Gastroesophageal sphincter (tissue), 4 donors: ENCODE measurements at places on chromosomes 16 and 17.

DNA sequence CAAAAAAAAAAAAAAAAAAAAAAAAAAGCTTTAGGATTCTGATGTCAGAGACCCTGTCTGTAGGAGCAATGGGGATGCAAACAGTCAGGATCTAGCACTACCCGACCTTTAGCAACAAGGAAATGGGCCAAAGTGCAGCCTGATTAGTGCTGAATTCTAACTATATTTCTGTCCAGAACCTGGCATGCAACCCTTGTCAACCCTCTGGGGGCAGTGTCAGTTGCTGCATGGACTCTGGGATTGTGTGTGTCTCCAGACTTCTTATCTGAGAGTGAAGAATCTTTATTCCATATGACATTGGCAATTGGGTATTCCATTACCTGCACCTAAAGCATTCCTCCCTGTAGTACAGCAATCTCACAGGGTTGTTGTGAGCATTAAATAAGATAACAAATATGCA lies 120.3 kb upstream of the CRHR1 start:
- no peak for ATAC-seq

DNA sequence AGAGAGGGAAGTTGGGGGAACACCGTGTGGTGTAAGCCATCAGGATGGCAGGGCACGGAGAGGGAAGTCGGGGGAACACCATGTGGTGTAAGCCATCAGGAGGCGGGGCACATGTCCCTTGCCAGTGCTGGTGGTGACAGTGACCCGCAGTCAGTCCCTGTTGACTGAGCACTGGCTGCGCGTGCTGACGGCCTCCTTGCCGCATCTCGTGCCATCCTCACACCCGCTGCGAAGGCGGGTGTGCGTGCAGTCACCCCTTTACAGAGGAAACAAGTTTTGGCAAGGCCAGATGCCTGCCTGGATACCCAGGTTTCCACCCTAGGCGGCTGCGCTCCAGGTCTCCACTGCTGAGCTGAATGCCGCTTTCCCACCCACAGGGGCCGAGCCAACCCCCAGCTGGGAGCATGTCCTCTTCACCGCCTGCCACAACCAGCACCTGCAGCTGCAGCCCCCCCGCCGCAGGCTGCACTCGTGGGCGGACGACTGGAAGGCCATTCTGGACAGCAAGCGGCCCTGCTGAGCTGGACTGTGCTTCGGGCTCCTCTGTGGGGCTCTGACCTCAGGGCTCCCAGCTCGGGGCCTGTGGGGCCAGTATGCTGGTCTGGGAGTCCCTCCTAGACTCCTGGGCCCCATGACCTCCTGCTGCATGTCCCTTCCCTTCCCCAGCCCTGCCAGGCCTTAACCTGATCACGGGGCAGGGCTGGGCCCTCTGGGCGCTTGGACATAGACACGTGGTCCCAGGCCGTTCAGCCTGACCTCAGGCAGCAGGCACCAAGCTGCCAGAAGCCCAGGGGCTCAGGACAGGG lies 43.5 kb downstream of the NT5M start:
- ATAC-seq = no peak

GRCh38 chr17:15106540-15106939 lies 158.6 kb downstream of the PMP22 start:
- ATAC-seq = no peak

- no peak for ATAC-seq
These were observed 59.1 kb upstream of the CCL2 start for GRCh38 chr17:34195987-34196386.

GRCh38 chr17:63096426-63096825 lies 130.4 kb downstream of the TANC2 start:
- ATAC-seq = no peak

DNA sequence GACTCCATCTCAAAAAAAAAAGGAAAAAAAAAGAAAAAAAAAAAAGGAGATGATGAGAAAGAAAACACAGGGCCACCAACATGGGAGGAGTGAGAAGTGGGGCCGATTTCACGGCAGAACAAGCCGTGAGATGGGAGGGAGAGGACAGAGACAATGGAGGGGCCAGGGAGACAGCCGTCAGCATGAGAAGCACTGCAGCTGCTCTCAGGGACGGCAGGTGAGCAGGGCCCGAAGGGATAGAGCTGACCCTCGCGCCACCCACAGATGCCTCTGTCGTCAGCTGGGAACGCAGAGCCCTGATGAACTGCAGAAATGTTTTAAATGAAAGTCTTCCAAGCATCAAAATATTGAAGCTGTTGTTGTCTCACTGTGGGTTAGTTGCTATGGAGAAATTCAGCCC lies 20.3 kb downstream of the PITPNM3 start:
- no peak for ATAC-seq

DNA sequence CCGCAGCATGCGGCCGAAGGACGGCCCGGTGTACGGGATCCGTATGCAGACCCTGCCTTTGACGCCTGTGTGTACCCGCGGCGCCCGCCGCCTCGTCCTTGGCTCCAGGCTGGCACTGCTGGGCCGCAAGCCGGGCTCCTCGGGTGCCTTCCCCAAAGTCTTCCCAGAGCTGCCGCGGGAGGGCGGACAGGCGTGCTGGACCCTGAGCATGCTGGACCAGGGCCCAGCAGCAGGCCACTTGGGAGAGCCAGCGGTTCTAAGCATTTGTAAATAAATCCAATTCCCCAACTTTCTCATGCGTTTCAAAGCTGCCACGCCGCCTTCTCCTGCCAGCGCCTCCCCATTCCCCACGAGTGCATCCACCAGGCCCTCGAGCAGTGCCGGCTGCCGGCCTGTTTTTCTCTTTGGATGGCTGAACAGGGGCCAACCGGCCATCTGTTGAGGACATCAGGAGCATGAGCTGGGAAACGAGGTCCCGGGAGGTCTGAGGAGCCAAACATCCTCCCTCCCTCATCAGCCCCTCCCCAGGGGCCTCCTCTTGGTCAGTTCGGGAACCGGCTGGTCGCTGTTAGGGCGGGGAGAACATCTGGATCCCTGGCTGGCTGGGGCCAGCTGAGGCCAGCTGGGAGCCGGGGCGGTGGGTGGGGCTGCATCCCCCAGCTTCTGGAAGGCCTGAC lies 20.5 kb upstream of the PABPN1L start:
- peak; percentile 79 for ATAC-seq

- ATAC-seq = no peak
These were observed 234.5 kb downstream of the C16orf78 start for GRCh38 chr16:49608098-49608497.

DNA sequence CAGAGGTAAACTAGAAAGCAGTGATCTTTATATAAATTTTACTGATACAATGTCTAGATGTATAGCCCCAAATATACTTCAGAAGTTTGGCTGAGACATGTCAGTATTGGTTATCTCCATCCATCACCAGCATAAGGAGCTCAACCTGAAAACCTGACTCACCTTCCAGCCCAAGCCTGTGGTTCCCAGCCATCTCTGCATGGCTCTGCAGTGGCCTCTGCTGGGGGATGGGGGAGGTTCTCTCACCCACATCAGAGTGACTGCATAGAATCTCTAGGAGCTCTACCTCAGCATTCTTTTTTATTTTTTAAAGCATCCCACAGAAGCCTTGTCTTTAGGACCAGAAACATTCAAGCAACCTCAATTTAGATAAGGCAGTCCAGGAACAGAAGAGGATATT lies 27.3 kb downstream of the USP7 start:
- peak; percentile 53 for ATAC-seq

DNA sequence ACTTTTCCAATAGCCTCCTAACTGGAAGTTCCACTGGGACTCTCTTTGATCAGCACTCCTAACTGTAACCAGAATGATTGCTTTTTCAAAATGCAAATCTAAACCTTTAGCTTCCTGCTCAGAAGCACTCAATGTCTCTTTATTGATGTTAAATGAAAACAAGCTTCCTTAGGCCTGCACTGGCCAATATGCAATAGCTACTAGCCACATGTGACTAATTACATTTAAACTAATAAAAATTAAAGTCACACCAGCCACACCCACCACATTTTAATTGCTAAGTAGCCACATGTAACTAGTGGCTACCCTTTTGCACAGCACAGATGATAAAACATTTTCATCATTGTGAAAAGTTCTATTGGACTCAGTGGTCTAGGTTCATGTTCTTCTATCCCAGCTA lies 31.8 kb downstream of the FAM20A start:
- no peak for ATAC-seq

- no peak for ATAC-seq
These were observed 3.5 kb upstream of the SALL1 start for GRCh38 chr16:51154271-51155171.

GRCh38 chr16:58809213-58809612 lies 75.1 kb upstream of the GOT2 start:
- ATAC-seq = no peak
